Activated CD4-positive, CD25-positive, alpha-beta regulatory T cell (primary cell): ENCODE measurements at places on chromosomes 4 and X.

GRCh38 chrX:69130439-69130838 lies 34.8 kb downstream of the PJA1 start:
- no peak for DNase-seq

DNA sequence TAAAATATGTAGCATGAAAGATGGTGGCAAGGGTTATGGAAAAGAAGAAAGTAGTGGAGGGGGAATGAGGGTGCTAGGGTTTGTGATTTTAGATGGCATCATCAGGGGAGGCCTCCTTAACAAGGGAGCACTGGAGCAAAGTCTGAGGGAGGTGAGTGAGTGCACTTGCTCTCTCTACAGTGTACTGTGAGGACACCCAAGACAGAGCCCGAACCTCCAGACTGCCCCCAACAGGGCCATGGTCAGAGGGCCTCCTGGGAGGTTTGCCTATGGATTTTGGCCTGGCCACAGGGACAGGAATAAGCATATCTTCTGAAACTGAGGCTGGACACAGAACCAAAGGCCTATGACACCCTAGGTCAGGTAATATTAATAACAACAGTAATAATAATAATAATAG lies 21.4 kb upstream of the PJA1 start:
- DNase-seq = no peak

GRCh38 chr4:25013756-25014661 lies 16.7 kb downstream of the LGI2 start:
- no peak for DNase-seq

GRCh38 chr4:147596377-147596776 lies 20.8 kb upstream of the TMEM184C start:
- no peak for DNase-seq

DNA sequence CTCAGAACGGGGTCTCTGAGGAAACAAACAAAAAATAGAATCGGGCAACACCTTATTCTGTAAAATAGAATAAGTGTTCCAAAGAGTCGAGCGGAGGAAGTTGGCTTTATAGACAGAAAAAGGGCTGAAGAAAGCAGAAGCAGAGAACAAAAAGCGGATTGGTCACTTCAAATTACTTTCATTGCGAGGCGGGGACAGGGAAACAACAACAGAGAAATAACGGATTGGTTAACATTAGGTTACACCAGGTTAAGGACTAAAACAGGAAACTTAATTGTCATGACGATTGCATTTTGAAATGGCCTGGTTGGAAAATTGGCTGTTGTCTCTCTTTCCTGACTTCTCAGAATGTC lies 433 bp upstream of the COQ2 start:
- DNase-seq = no peak

- no peak for DNase-seq
Observed at GRCh38 chr4:138090150-138090917, 151.8 kb downstream of the SLC7A11 start.

GRCh38 chrX:138014577-138014976 lies 448.6 kb downstream of the ZIC3 start:
- no peak for DNase-seq

- DNase-seq = no peak
Observed at GRCh38 chr4:109998867-109999584, 86.3 kb downstream of the EGF start.

GRCh38 chrX:131405497-131405896 lies 116.4 kb upstream of the IGSF1 start:
- DNase-seq = no peak

DNA sequence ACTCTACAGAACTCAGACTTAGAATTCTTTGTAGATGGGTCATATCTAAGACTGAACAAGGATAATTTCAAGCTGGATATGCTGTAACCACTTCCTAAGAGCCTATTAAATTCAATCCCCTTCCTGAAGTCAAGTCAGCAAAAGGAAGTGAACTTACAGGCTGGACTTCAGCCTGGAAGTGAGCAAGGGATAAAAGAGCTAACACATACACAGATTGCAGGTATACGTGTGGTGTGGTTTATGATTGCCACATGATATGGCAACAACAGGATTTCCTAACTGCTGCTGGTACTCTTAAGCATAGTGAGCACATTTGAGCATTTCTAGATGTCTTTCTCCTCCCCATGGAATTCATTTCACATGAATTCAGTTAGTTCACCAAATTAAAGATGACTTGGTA lies 38.2 kb upstream of the UXT start:
- no peak for DNase-seq

GRCh38 chr4:26429910-26430309 lies 60.4 kb downstream of the CCKAR start:
- no peak for DNase-seq

GRCh38 chr4:168565130-168565529 lies 68.3 kb downstream of the PALLD start:
- no peak for DNase-seq

- DNase-seq = no peak
Observed at GRCh38 chr4:185716577-185717376, 95.2 kb downstream of the SORBS2 start.

DNA sequence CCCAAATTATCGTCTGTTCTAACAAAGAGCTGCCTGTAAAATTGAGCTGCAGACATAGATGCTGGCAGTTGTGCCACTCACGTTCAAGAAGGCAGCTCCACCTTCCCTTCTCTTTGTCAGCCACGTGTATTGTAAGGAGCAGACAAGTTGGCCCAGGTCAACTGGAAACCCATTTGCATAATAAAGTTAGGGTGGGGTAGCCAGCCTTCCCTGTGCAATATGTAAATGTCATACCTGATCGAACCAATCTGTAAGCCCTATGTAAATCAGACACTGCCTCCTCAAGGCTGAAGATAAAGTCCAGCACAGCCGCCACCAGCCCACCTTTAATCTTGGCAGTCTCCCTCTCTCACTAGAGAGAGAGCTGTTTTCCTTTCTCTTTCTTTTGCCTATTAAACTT lies 117.2 kb downstream of the TMEM144 start:
- DNase-seq = no peak

GRCh38 chrX:1507511-1508463 lies 29.2 kb downstream of the P2RY8 start:
- no peak for DNase-seq

DNA sequence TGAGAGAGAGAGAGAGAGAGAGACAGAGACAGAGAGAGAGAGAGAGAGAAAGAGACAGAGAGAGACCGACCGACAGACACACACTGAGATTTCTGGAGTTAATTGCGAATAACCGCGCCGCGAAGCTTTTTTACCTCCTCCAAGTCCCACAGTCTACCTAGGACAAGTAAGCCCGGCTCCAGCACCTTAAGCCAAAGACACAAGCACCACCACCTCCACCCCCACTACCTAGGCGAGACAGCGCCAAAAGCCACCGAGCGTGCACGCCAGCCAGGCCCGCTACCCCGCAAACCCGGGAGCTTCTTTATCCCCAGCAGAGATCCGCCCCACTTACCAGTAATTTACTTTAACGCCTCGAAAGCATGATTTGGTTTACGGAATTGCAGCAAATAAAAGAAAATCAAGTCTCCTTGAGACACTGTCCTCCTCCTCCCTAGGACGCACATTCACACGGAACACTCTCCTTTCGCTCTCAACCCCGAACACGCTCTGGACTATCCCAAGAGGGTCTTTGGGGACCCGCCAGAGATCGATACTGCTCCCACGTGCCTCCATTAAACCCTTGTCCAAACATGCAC lies 649.6 kb upstream of the DIPK2B start:
- no peak for DNase-seq

- DNase-seq = no peak
Observed at GRCh38 chr4:56183344-56183959, 203.8 kb downstream of the AASDH start.
